ENCODE measurements at places on chromosomes 12 and 14.

DNA sequence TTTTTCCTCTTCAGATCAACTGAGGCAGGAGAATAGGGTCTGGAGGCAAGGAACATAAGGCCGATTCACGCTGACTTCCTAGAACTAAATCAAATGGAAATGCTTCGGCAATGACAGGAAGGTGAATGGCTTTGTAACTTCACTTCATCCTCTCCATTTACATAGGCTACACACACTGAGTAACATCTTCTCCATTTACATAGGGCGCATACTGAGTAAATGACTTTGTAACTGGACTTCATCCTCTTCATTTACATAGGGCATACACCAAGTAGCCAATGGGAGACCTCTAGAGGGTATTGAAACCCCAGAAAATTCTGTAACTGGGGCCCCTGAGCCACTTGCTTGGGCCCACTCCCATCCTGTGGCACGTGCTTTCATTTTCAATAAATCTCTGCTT, 71.0 kb upstream of the CPSF6 start:
- DNase-seq, result no peak

- no peak for DNase-seq
These were observed 43.2 kb upstream of the MEG3 start for GRCh38 chr14:100782516-100783320.

DNA sequence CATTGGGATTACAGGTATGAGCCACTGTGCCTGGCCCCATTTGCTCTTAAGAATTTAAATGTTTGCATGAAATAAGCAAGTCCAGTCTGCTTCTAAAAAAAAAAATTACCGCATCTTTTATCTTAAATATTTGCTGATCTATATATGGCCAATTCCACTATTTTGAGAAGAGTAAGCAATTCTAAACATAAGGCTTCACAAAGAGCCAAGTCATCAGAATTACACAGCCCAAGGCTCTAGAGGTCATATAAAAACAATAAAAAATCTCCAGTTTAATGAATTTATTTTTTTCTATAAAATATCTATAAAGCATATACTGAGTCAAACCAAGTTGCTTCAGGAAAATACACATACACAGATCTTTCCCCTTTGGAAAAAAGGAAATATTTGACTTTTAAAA, 79.0 kb upstream of the CPNE8 start:
- no peak for DNase-seq

GRCh38 chr12:127660961-127661360, 606.0 kb upstream of the TMEM132C start:
- DNase-seq, result no peak

GRCh38 chr12:113238309-113238708, 17.0 kb downstream of the TPCN1 start:
- DNase-seq, result no peak

- DNase-seq, result peak; percentile 94
These were observed 8.1 kb downstream of the STAC3 start for GRCh38 chr12:57242691-57243454.

- peak; percentile 44 for DNase-seq
These were observed 18.7 kb upstream of the CTDSP2 start for GRCh38 chr12:57865084-57865751.

GRCh38 chr14:95850429-95850828, 26.2 kb upstream of the TUNAR start:
- no peak for DNase-seq

DNA sequence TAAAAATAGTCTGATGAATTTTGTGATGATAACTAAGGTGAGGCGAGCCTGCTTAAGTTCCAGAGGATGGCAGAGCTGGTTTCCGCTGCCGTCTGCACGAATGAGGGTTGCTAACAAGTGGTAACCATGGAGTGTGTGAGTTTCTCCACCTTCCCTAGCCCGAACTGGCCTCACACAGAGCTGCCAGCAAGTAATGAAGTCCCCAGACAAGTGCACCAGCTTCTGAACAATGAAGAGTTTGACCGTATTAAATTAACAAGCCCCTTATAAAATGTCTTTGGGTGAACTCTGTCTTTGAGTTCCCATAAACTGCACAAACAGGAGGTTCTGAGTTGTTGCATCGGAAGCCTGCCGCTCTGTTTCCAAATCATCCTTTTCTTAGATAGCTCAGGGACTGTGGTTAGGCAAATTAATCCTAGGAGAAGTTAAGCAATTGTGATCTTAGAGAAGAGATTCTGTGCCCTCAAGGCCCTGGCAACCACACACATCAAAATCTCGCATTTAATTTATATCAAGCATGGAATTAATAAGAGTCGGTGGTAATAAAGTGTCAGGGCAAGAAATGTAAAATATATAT, 274.1 kb upstream of the DAAM1 start:
- DNase-seq, result no peak

DNA sequence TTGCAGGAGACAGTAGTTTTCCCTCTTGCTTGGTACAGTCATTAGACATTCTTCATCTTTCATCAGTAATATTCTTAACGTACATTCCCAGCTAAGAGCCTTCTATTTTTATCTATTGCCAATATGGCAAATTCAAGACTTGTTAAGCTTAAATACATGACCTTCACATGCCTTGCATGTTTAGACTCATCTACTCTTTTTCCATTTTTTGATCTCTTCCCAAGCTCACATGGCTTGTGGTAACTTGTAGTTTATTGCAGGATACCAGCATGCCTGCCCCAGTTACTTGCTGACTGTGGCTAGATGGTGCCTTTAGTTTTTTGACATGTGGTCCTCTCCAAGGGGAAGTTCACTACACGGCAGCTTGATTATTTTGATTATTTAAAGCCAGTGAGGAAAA, 729.0 kb downstream of the SLC6A15 start:
- no peak for DNase-seq

GRCh38 chr14:25111061-25111601, 61.2 kb upstream of the STXBP6 start:
- DNase-seq, result no peak

- no peak for DNase-seq
These were observed 30.1 kb upstream of the RPH3A start for GRCh38 chr12:112761366-112761986.

DNA sequence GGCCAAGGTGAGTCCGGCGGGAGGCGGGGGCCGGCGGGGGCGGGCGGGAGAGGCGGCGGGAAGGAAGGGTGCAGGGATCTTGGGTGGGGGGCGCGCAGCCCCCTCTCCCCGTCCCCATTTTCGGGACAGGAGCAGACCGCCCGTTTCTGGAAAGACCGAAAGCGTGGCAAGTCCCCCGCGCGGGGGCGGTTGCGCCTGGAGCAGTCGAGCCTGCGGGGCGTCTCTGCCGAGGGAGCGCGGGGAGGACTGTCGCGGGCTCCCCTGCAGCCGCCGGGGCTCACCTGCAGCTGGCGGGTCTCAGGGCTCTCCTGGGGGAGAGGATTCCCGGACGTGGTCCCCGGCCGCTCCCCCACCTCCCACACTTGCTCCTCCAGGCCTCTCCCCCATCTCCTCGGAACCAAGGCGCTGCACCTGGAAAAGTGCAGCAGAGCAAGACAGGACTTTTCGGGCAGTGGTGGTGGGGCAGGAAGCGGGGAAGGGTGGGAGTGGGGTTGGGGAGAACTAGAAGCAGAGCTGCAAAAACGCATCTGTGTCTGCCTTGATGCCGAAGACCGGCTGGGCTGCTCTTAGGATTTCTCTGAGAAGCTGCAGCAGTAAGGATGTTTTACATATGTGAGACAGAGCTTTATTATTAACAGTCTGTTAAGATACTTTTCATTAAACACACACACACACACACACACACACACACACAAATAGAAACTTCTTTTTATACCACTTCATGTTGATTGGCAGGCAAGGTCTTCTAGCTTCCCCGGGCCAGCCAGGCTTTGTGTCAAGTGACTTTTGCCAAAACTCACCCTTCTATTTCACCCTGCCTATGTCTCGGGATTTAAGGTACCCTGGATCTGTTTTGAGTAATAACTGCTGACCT, 677 bp downstream of the C12orf75 start:
- DNase-seq, result peak; percentile 28

- DNase-seq, result no peak
These were observed 27.3 kb upstream of the PZP start for GRCh38 chr12:9235519-9235918.

GRCh38 chr14:50964683-50965390, 20.6 kb upstream of the PYGL start:
- no peak for DNase-seq

GRCh38 chr12:106255952-106256351, 8.1 kb upstream of the CKAP4 start:
- DNase-seq, result no peak

DNA sequence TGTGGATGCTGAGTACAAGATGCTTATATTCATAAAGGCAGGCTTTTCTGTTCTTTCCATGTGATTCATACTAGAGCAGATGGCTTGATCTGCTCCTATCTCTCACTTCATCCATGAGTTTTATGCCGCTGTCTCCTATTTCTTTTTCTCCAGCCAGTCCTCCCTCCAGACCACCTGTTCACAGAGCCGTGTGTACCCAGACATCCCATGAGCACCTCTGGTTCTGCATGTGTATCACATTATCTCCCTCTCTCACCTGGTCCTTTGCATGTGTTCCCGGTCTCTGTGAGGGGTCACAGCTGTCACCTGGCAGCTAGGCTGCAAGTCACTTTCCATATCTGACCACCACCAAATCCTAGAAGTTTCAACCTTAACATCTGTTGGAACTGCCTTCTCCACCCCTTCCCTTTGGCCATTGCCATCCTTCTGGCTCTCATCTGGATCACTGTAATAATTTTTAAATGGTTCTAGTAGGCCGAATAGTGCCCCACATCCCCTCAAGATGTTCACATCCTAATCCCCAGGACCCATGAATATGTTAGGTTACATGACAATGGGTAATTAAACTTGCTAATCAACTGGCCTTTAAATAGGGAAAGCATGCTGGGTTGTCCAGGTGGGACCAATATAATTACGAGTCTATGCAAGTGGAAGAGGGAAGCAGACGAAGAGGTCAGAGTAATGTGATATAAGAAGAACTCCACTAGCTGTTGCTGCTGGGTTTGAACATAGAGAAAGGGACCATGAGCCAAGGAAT, 168.1 kb downstream of the SNAPC1 start:
- no peak for DNase-seq

DNA sequence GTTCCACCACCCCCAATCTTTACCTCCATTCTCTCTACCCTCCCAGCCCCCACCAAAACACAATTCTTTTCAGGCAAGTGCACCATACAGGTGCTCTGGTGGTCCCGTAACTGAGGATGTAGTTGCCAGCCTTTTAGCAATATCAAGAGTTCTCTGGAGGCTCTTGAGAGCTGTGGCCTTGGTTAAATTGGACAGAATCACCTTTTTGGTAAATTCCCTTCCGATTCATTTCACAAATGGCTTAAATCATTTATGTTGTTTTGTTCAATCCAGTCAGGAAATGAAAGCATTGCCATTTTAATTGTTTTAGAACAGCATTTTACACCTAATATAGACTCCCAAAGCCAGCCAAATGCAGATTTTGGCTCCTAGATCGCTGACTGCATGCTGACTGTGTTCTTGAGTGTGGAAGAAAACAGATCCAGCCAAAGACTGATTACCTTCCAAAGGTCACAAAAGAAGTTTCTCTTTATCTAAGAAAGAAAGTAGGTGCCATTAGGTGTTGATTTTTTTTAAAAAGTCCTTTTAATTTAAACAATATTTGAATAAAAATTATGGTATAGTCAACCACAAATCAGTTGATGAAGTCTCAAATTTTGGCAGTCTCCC, 25.6 kb downstream of the CRADD start:
- DNase-seq, result no peak

DNA sequence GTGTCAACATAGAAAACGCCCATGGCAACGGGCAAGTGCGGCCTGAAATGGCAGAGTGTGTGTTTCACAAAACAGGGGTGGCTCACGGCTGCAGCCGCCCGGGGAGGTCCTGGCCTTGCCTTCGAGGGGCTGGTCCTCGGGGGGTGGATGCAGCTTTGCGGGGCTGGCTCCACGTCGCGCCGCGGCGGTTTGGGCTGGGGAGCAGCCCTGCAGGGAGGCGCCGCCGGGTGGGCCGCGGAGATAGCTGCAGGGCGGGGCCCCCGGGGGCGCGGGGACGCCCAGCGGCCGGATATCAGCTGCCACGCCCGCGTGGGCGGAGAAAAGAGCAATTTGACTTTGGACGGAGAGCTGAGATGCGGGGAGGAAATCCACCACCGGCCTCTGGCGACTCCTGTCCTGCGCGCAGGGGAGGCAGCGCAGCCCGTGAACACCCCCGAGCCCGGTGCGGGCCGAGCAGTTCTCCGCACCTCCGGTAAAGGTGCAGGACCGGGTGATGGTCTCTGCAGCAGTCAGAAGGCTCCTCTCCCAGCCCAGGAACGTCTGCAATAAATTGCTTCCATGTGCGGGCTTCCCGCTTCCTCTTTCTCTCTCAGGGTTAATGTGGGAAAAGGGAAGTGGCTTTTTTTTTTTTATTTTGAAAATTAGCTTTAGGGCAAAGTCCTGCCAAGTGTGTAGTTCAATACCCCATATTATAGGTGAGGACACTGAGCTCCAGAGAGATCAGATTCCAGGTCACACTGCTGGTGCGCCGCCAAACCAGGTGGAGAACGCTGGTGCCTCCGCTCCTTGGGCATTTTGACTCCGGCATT, 110.5 kb downstream of the ARF6 start:
- DNase-seq, result peak; percentile 34

GRCh38 chr14:24065408-24065807, 6.0 kb upstream of the CPNE6 start:
- DNase-seq, result no peak

DNA sequence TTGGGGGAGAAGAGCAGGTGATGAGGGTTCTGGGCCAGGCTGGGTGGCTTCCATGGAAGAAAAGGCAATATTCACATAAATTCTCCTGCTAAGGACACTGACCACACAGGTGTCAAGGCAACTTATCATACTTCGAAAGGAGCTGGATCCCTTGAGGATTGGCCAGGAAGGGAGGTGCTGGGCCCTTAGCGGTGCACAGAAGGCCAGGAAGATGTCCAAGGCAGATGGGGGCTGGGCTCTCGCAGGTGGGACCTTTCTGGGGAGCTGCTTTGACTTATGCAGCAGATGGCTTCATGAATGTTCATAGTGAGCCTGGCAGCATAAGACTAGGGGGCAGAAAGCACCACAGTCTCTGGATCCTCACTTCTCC, 3.9 kb downstream of the CD63 start:
- no peak for DNase-seq

GRCh38 chr14:39491134-39491571, 58.9 kb upstream of the FBXO33 start:
- DNase-seq, result no peak

DNA sequence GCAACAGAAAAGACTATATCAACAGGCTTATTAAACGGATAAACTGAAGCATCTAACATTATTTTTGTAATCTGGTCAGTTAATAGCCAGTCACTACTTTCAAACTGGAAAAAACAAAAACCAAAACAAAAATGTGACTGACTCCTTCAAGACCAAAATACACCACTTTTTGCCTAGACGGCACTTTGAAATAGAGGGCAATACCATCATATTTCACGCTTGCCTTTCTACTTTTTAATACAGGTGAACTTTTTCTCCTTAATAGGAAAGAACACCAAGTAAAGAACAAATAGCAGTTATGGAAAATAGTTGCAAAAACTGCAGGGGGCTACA, 550 bp upstream of the NUP107 start:
- DNase-seq, result no peak

GRCh38 chr12:62375603-62376002, 91.0 kb upstream of the MON2 start:
- DNase-seq, result no peak
